ENCODE measurements at places on chromosomes 6 and 20.

- DNase-seq = no peak
These were observed 507.7 kb upstream of the SLC35B3 start for GRCh38 chr6:8943073-8943472.

GRCh38 chr6:108650325-108650724 lies 89.6 kb downstream of the FOXO3 start:
- no peak for DNase-seq

DNA sequence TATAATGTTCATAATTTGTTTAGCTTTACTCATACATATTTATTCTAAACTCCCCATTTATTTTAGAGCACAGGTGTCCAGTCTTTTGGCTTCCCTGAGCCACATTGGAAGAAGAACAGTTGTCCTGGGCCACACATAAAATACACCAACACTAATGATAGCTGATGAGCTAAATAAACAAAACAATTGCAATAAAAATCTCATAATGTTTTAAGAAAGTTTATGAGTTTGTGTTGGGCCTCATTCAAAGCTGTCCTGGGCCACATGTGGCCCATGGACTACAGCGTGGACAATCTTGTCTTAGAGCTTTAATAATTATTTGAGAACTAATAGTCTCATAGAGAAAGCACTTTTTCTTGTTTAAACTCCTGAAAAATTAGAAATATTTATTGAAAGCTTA lies 131.3 kb downstream of the MYO6 start:
- DNase-seq = no peak

DNA sequence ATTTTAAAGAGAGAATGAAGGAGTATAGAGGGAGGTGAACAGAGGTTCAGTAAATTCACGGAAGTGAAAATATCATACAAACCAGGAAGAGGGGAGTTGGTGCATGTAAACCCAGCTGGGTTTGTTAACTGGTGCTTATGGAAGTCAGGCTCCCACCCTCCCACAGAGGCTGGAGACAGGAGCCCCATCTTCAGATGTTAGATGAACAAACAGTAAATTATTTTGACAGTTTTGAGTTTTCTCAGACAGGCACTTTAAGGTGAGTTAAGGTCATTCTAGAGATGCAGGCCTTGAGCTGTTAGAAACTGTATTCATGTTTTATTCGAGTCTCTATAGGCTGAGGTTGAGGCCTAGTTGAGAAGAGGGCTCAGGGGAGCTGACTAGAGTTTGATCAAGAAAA lies 41.8 kb upstream of the FUCA2 start:
- DNase-seq = no peak

DNA sequence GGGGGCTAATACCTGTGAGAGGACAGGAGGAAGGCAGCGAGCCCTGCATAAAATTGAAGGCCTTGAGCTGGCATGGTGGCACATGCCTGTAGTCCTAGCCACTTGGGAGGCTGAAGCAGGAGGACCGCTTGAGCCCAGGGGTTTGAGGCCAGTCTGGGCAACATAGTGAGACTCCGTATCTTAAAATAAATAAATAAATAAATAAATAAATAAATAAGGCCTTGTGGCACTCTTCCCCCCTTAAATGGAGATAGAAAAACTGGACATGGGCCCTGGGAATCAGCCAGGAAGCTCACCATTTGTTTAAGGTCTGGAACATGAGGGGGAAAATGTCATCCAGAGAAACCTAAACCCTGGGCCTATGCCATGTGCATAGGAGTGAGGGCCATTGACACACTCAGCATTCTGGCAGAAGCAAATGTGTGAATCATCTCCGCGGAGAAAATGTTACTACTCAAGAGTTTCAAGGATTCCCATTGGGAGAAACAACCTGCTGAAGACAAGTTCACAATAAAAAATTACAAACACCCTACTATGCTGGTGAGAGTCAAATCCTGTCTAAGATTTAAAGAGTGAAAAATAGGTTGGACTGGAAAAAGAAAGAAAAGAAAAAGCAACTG lies 51.9 kb upstream of the UBR2 start:
- DNase-seq = no peak

- DNase-seq = no peak
These were observed 36.2 kb downstream of the RIOK1 start for GRCh38 chr6:7425808-7426190.

DNA sequence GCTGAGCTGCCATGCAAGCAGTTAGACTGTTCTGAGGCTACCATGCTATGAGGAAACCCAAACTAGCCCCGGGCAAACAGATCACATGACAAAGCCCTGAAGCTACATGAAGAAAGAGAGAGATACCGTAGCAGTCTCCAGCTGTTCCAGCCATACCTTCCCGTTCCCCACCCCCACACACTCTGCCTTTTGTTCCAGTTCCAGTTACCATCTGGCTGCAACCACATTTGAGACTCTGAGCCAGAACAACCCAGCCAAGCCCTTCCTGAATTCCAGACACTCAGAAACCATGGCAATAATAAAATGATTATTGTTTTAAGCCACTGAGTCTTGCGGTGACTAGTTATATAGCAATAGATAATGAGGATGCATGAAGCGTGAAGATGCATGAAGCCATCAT lies 28.3 kb downstream of the RIN2 start:
- peak; percentile 86 for DNase-seq

DNA sequence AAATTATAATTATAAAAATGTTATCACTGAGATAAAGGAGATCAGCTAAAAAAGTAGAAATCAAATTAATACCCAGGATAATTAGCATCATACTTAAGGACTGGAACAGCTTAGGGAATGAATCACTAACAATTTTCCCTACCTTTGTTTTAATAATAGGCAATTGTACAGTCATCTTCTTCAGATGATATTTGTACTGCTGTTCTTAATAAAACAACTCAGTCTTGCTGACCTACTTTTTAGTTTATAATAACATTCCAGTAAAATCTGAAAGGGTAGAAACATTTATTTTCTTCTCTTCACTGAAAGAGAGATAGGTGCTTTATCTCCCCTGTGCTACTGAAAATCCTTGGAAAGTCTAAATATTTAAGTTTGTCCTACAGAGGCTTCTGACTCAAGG lies 271.2 kb upstream of the THEMIS start:
- no peak for DNase-seq

DNA sequence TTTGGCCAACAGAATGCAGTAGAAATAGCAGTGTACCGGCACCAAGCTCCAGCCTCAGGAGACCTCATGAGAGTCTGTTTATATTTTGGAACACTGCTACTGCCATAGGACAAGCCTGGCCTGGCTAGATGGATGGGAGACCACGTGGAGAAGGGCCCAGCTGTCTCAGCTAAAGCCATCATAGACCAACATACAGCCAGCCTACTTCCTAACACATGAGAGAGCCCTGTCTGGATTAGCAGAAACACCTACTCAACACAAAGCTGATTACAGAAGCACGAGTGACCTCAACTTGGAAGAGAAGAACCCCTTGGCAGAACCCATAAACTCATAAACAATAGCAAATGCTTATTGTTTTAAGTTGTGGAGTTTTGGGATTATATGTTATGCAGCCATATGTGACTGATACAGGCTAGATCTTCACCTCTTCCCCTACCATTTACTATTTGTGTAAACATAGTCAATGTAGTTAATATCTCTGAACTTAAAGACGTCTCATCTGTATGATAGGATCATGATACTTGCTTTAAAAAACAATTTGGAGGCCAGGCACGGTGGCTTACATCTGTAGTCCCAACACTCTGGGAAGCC lies 199.4 kb upstream of the ZNF217 start:
- no peak for DNase-seq

GRCh38 chr6:6315660-6316059 lies 4.8 kb downstream of the F13A1 start:
- DNase-seq = no peak

GRCh38 chr20:20009784-20010253 lies 7.3 kb upstream of the NAA20 start:
- DNase-seq = no peak

- peak; percentile 25 for DNase-seq
These were observed at the start of gene AKAP7 for GRCh38 chr6:131135244-131136020. TSS of gene AKAP7 (plus strand) at chr6:131135467. CDS start at chr6:131135764, 297 bp downstream.

DNA sequence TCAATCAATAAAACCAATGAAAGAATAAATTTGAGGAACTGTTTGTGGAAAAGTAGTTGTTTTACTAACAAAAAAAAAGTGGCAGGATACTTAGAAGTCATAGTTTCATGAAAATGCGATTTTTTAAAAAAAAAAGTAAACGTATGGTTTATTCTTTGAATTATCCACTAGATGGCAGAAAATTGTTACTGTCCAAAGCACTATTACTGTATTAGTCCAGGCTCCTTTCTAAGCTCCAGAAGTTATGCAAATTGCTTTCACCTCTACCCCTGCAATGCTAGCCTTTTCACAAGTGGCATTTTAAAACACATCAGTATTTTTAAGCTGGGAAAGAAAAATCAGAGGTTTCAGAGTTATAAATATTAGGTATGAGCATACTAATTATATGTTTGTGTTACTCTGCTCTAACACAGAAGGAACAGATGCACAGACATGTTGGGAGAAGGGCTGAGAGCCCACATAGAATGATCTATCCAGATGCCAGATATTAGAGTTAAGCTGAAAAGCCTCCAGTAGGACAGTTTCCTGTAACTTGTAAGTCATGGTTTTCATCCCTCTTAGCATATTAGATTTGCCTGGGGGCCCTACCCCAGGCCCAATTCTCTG lies 63.9 kb downstream of the FHL5 start:
- peak; percentile 5 for DNase-seq

- no peak for DNase-seq
These were observed 50.4 kb downstream of the SMPDL3A start for GRCh38 chr6:122839472-122839871.

DNA sequence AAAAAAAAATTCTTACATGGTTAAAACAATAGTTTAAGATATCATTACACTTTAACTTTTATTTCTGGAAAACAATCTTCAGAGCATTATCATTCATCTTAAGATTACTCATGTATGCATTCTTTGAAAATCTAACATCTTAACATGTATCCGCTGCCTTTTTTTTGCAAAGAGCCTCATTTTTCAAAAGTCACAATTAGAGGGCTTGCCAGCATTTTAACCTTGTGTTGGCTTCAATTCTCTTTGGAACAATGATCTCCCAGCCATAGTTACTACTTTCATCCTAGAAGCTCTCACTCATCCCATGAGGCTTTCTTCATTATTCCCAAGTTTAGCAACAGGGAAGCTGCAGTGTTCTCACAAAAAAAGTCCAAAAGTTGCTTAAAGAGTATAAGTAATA lies 330.8 kb downstream of the BCKDHB start:
- no peak for DNase-seq

- DNase-seq = no peak
These were observed 457.8 kb downstream of the EPM2A start for GRCh38 chr6:145277358-145278086.

- no peak for DNase-seq
These were observed 42.0 kb upstream of the LY86 start for GRCh38 chr6:6546318-6547109.

- DNase-seq = no peak
These were observed 132.4 kb downstream of the MACROD2 start for GRCh38 chr20:14127514-14128223.

DNA sequence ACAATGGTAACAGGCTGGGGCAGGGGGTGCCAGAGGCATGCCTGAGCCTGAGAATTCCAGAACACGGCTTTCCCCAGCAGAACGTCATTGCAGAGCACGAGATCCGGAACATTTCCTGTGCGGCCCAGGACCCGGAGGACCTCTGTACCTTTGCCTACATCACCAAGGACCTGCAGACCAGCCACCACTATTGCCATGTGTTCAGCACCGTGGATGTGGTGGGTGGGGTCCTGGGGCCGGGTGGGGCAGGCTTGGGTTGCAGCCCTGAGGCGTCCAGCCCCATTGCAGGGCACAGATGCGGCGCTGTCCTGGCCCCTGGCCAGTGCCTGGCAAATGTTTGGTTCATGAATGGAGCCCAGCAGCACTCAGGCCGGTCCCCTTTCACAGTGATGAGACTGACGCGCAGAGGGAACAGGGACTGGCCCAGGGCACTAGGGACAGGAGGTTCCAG lies 57.1 kb downstream of the TCP11 start:
- no peak for DNase-seq

- no peak for DNase-seq
These were observed 5.6 kb downstream of the BRD2 start for GRCh38 chr6:32974016-32974333.

DNA sequence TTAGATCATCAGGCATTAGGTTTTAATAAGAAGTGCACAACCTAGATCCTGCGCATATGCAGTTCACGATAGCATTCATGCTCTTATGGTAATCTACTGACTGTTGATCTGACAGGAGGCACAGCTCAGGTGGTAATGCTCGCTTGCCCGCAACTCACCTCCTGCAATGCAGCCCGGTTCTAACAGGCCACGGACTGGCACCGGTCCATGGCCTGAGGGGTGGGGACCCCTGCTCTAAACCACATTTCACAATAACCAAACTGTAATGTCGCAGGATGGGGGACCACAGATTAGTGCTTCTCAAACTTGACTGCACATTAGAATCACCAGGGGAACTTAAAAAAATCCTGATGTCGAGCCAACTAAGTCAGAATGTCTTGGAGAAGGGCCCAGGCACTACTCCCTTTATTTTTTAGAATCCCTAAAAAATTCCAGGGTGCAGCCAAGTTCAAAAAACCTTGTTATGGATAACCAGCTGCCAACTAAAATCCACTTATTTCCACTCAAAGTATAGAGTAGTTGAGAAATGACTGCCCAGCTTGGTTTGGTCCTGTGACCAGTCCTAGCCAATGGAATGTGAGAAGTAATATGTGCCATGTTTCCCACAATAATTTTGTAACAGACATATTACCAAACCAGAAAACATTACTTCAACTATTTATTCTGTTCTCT lies 3.1 kb downstream of the SHPRH start:
- DNase-seq = no peak

GRCh38 chr6:21590346-21590745 lies 3.2 kb upstream of the SOX4 start:
- no peak for DNase-seq

- no peak for DNase-seq
These were observed 116.0 kb upstream of the MRPS10 start for GRCh38 chr6:42333612-42334011.

- DNase-seq = peak; percentile 91
These were observed 81.2 kb downstream of the UNC5CL start for GRCh38 chr6:40957616-40958492.

GRCh38 chr20:61082720-61083119 lies 169.3 kb upstream of the CDH4 start:
- DNase-seq = no peak

DNA sequence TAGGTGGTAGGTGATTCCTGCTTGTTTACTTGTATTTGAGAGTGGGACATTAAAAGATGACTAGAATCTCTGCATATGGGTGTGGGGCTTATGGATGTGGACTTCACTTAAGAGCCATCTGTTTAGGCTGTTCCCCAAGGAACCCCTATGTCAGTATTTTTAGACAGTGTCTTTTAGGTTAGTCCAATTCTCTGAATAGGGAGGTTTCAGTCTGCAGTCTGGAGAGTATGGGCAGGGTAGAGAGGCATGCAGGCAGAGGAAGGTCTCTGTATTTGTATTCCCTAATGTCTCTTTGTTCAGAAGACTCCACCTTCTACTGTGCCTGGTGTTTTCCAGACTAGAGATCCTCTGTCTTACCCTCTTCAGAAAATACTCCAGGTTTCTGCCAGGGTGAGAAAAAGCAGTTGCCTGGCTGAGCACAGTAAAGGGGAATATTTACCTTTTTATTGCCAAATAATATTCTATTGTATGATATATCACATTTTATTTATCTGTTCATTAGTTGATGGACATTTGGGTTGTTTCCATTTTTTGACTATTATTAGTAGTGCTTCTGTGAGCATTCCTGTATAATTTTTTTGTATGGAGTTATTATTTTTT lies 19.1 kb downstream of the SLX4IP start:
- DNase-seq = no peak
